Activated naive CD8-positive, alpha-beta T cell treated with anti-CD3 and anti-CD28 coated beads, Interleukin-2, amount 10 ng/mL, durations not matched to agents 7 days and 5 days (primary cell): ENCODE measurements at places on chromosomes 5 and 9. TPM values are rescaled to one million over a fixed set of nuclear protein-coding genes. Genes with fewer than 3 reads are reported as not detected.

Gene SPINK13
- not detected for total RNA-seq

DNA sequence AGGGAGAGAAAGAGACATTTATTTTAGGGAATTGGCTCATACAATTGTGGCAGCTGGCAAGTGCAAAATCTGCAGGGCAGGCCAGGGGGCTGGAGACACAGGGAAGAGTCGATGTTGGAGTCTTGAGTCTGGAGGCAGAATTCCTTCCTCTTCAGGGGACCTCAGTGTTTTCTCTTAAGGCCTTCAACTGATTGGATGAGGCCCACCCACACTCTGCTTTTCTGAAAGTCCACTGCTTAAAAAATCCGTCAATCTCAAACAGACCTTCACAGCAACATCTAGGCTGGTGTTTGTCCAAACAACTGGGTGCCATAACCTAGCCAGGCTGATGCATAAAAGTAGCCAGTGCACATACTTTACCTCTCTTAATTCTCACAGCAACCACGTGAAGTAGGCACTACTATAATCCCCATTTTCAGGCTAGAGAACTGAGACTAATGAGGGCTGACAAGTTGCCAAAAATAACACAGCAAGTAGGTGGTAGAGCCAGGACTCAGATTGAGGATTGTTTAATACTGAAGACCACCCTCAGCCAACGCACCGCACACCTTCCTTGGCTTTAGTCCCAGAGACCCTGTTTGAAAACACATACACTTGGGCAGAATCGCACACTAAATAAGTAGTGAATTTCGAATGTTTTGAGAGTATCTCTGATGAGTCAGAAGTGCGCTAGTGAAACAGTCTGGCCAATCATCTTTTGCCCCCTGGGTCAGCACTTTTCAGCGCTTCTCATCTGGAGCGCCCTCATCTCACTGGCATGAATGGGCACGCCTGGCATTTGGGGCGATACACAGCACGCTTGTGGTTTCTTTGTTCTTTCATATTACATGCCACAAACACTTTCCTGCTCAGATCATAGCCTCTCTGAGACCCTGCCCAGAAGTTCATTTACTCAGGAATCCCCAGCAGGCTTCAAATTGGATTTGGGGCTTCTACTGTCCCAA, 591.4 kb downstream of the CCDC171 start:
- H3K27ac ChIP-seq: no peak overlapping the region
- H3K36me3 ChIP-seq: no peaks in the 10 kb centered on the region
- no peaks in the 10 kb centered on the region for H3K27me3 ChIP-seq
- no peak overlapping the region for H3K4me3 ChIP-seq
- peaks cover 2% of the 10 kb centered on the region for H3K4me1 ChIP-seq

- no peak overlapping the region for H3K4me3 ChIP-seq
- no peaks in the 10 kb centered on the region for H3K4me1 ChIP-seq
- peaks cover 43% of the 10 kb centered on the region for H3K27me3 ChIP-seq
- no peak overlapping the region for H3K27ac ChIP-seq
- no peaks in the 10 kb centered on the region for H3K36me3 ChIP-seq
Measured at GRCh38 chr5:115735108-115735998, 81.1 kb downstream of the CDO1 start.

Gene ROPN1L
- total RNA-seq: 1.4 TPM

- DNase-seq: no peak
- no peaks in the 10 kb centered on the region for H3K36me3 ChIP-seq
- no peak overlapping the region for H3K27ac ChIP-seq
Measured at GRCh38 chr5:133945568-133945967, 22.9 kb downstream of the C5orf15 start.

Gene UAP1L1
- total RNA-seq: 44.1 TPM

Gene IPO11
- total RNA-seq: 26.5 TPM
